ENCODE measurements at places on chromosomes 3 and 15. TPM values are rescaled to one million over a fixed set of nuclear protein-coding genes. Genes with fewer than 3 reads are reported as not detected.

GOLGA8B gene
- total RNA-seq = 22.8 TPM

DNA sequence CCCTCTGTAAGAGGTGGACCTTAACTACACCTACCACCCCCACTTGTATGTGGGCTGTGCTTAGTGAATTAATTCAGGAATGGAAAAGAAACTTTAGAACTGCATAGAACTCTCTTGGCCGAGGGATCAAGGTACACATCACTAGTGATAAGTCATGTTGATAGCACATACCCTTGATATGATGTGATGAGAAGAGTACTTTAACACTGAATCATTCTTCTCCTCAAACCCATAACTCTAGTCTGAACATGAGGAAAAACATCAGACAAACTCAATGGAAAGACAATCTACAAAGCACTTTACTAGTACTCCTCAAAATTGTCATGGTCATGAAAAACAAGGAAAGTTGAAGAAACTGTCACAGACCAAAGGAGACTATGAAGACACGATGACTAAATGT, 87.6 kb downstream of the P2RY1 start:
- DNase-seq = no peak

DNA sequence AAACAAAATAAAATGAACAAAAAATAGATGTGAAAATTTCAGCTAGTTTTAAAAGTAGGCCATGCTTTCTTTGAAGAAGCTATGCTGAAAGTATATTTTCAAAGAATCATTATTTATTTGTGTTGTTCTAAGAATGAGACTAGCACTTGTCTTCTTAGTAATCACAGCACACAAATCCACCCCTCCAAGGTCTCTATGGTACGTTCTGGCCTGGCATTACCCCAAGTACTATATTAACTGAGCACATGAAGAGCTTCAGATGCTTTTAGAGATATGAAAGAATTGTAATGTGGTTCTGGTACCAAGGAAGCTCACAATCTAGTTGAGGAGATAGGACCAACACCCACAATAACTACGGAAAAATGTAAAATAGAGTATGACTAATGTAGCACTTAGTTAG, 416.5 kb downstream of the PLCL2 start:
- DNase-seq = no peak

GRCh38 chr3:43390255-43390588, 103.9 kb downstream of the SNRK start:
- DNase-seq = no peak

GRCh38 chr3:128464702-128465101, 2.0 kb downstream of the DNAJB8 start:
- no peak for DNase-seq

DNA sequence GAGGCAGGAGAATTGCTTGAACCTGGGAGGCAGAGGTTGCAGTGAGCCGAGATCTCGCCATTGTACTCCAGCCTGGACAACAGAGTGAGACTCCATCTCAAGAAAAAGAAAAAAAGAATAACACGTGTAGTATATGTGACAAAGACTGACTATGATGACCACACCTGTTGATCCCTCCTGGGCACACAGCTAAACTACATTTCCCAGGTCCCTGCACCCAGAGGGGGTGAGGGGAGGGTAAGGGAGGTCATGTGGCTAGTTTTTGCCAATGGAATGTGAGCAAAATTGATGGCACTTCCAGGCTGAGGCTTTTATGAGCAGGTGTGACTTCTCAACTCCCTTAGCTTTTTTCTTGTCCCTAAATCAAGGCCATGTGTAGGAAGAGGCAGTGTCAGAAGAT, 58.2 kb downstream of the KLHL6 start:
- DNase-seq = no peak

DNA sequence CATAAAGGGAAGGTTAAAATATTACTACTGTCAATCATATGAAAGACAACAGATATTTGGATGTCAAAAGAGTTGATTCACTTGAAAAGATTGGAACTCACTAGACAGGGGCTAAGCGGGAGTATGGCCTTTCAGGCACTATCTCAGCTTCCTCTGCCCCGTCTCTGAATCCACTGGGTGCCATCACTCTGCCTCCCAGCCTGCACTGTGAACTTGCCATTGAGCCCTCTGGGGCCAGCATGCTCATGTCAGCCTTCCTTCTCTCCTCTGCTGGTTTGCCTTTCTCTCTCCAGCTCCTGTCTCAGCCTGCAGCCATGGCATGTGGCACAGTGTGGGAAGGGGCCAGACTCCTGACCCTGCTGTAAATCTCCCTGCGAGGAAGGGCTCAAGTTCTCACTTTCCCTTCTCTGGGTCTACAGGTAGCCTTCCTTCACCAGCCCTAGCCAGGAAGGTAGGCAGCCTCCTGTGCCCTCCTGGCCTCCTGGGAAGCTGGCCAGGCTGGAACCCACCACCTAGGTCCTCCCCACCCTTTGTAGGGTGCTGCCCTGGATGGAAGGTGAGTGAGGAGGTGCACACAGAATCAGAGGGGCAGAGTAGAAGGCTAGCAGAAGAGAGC, 54.0 kb upstream of the SLCO2A1 start:
- no peak for DNase-seq
